ENCODE measurements at places on chromosomes 7 and 10.

GRCh38 chr7:105245398-105246114 is 143.2 kb downstream of the SRPK2 start:
- DNase-seq: no peak

DNA sequence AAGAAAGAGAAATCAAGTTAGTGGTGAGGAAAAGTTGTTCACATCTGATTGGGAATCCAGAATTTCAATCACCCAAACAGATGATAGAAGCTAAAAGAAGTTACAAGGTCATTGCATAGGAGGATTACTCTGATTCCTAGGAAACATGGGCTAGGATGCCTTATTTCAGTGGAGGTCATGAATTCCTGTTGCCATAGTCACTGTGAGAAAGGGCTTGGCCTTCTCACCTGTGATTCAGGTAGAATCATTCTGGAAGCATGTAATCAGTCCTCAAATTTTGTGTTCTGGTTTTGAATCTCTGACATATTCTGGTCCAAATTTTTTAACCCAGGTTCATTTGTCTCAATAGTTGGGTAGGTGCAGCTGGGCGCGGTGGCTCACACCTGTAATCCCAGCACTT is 4.3 kb upstream of the NUB1 start:
- DNase-seq: no peak

GRCh38 chr10:31479752-31480151 is 160.7 kb downstream of the ZEB1 start:
- no peak for DNase-seq

DNA sequence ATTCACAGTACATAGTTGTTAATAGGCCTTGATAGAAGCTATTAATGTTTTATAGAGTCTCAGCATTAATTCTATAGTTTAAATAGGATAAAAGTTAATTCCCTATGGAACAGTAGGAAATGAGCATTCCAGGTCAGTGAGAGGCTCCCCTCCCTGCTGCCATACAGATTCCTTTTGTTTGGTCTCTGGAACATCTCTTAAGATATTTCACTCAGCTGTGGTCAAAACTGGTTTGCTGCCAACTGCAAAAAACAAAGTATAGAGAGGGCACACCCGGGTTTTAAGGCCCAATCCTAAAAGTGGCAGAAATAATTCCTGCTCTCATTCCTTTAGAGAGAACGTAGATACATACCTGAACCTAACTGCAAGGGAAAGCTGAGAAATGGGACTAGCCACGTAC is 51.3 kb downstream of the MDFIC start:
- no peak for DNase-seq
